ENCODE measurements at places on chromosomes 2 and 18.

GRCh38 chr2:233329489-233330135, 22.0 kb downstream of the SAG start:
- no peak for DNase-seq

DNA sequence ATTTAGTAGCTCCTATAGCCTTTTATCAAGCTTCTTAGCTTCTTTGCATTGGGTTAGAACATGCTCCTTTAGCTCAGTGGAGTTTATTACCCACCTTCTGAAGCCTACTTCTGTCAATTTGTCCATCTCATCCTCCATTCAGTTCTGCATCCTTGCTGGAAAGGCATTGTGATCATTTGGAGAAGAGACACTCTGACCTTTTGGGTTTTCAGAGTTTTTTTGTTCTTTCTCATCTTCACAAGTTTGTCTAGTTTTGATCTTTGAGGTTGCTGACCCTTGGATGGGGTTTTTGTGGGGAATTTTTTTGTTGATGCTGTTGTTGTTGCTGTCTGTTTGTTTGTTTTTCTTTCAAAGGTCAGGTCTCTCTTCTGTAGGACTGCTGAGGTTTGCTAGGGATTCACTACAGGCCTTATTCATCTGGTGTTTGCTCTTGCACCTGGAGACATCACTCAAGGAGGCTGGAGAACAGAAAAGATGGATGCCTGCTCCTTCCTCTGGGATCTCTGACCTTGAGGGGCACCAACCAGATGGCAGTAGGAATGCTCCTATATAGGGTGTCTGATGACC, 13.9 kb upstream of the TANK start:
- no peak for DNase-seq

DNA sequence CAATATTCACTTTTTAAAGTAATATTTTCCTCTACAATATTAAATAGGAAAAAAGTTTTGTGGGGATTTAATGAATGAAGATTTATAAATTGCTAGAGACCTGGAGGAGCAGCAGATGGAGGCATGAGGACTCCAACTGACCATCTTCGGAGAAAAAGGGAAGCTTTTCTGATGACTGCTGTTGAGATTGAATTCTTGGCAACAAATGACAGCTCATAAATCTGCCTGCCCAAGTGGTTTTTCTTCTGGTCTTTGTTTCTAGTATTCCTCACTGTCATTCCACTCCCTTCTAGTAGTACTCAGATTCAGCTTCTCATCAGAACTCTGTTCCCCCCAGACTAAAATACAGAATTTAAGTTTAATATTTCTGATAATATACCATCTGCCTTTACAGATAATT, 157.0 kb downstream of the EML6 start:
- no peak for DNase-seq

DNA sequence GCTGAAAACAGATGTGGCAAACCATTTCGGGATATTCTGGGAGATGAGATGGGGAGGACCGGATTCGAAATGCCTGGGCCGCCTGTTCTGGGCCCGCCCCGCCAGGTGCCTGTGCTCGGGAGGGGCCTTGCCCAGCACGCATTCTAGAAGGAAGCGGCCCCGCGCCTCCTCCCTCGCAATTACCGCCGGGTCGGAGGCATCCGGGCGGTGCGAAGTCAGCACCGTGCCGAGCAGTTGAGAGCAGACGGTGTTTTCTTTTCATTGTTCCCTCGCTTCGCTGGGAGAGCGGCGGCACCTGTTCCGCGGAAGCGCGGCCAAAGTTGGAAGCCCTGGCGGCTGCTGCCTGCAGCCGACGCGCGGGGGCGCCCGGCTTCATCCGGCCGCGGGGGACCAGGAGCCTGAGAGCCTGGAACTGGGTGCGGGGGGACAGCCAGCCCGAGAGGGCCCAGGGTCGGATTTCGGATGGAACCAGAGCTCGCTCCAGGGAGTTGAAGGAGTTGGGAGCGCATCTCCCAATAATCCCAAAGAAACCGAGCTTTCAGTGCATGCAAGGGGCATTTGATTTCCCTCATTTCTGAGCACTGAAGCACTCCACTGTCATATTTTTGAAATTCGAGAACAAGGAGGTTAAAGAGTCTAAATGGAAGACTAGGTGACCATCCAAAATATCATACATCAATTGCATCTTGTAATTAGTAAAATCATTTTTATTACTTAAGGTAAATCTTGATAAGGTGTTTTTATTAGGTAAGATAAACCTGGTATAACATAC, 241.8 kb upstream of the RAB12 start:
- DNase-seq, result peak; percentile 13

DNA sequence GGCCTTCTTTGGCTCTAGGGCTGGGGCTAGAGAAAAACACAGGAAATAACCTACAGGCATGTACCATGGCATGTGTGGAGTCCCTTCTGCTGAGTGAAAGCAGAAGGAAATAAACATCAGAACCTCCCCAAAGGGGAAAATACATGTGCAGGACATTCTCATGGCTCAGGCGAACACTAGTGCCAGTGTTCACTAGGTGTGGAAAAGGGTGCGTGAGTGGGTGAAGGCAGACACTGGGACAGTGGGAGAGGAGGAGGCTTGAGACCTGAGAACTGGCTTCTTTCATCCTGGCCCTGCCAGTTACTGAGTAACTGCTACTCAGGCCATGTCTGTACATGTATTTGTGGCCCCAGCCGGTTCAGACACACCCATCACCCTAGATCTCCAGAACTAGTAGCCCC, 268.2 kb downstream of the PRKCE start:
- DNase-seq, result no peak

DNA sequence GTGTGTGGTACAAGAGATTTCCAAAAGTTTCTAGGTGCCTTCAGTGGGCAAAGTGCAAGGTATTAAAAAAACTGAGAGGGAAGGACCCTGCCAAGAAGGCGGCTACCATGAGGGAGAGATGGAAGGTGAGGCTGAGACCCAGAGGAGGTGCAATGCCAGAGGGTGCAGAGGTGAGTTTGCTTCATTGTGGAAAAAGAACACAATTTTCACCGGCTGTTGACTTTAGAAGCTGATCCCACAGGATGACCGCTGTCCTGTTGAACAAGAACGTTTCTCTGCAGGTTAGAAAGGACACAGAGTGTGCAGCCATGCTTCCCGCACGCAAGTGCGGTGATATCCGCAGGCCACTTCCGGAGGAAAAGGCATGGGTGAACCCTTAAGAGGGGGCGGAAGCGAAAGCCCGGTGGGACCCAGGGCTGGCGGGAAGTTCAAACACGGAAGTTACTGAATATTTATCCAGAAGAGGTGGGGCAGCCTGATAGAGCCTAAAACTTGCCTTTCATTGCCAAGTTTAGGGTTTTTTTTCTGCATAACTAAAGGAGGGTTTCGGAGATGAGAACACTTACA, 16.6 kb downstream of the SP110 start:
- no peak for DNase-seq

DNA sequence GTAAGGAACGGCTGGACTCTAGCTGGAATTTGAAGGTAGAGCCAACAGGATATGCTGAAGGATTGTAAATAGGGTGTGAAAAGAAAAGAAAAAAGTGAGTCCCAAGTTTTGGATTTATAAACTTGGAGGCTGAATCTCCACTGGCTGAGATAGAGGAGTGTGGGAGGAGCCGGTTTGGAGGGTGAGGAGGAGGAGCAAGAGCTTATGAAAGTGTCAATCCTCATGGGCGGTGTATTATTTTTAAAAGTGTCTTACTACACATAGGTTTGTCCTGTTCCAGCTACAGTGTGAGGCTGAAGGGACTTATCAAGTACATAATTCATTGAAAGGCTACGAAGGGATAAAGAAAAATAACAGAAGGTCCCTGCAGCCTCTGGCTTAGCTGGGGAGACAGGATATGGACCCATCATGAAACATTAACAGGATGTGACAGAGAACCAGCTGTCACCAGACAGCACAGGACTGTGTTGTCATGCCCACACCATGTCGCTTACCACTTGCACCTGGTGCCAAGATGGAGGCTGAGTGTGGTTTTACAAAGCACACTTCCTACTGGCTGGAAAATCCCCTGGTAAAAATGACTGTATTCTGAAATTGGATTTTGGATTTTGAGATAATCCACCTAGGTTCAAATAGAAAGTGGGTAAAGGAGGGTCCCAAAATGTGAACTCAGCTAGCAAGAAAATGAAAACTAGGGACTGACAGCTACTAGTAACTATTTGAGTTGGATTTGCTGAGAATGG, 2.5 kb upstream of the MREG start:
- peak; percentile 22 for DNase-seq

GRCh38 chr18:74420926-74421325, 36.2 kb downstream of the DIPK1C start:
- no peak for DNase-seq

GRCh38 chr2:174334781-174335251, at the start of gene SP9:
Gene SP9 (plus strand): TSS chr2:174334954. CDS start chr2:174335093, 139 bp downstream.
- DNase-seq, result peak; percentile 23

- DNase-seq, result no peak
Observed at GRCh38 chr2:11637546-11637945, 32.4 kb downstream of the NTSR2 start.

DNA sequence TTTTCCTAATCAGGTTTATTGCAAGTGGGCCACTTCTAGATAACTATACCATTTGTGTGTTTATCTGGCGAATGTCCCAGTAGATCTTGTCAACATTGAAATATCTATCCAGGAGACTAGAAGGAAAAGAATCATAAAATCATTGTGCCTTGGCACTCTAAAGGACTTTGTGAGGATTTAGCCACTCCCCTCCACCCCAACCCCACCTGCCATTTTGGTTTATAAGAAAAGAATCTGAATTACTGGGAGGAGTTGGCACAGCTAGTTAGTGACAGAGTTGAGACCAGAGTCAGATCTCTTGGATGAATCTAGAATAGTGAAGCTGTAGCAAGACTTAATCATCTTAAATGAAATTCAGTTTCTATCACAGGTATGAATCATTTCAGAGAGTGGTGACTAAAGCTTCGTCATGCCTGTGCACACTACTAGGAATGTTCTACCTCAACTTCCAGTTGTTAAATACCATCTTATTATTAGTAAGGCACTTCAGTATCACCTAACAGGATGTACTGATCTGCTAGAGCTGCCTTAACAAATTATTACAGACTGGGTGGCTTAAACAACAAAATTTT, 212.7 kb upstream of the SLC14A2 start:
- no peak for DNase-seq

DNA sequence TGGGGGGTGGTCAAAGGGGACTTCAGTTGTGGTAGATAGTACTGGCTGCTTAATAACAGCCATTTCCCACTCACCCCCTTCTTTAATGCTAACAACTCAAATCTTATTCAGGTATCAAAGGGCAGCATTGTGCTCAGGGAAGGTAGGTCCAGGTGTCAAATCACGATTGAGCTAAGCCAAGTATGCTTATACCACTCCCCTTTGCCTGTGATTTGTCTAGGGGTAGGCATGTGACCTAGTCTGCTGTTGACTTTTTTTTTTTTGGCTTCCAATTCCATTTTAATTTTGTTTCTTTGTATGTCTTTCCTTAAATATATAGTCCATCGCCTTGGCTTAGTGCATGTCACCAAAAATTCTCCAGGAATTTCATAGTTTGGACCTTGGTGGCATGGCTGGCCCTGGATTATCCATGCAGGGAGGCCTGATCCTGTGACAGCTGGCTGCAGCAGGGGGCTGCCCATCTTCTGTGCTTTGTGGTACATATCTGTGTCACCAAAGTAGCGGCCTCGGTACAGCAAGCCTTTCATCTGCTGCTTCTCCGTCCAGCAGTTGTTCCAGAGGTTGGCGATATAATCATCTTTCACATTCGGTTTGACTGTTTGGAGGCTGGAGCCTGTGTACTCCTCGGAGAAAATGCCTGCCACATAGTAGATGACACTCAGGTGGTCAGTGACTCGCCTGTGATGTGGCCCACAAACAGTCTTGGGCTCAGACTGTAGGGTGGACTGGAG, 68.1 kb upstream of the SPRED2 start:
- no peak for DNase-seq

DNA sequence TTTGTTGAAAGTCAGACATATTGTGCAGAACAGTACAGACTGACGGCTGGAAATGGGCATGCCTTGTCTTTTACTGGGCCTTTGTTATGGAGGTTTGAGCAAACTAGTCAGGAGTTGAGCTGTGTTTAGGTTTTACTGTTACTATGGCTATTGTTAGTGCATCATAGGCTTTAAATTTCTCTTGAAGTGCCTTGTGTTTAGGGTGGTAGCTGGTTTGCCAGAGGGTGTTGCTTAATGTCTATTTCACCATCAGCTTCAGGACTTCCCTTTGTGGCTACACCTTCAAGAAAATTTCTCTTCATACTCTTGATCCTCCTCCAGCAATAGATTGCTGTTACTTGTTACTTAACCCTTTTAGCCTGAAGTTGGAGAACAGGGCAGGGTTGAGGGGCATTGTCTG, 104.6 kb downstream of the CAPN13 start:
- DNase-seq, result no peak

DNA sequence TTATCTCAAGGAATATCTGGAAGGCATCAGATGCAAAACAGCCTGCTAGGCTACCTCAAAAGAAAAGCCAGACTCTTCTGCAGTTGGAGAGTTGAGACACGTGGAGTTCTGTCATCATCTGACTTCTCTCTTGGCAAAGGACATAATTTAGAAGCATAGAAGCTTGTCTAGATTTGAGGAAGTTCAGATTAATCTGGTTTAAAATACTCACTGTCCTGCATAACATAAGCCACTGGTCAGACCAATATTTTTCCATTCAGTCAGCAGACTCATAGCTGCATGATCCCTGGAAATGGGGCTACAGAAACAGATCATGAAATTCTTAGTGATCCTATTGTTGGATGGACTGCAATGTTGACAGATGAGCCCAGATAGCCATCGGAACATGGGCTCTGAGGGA, 349.0 kb downstream of the TXNL1 start:
- DNase-seq, result no peak

GRCh38 chr18:10290638-10291235, 163.7 kb upstream of the APCDD1 start:
- no peak for DNase-seq

DNA sequence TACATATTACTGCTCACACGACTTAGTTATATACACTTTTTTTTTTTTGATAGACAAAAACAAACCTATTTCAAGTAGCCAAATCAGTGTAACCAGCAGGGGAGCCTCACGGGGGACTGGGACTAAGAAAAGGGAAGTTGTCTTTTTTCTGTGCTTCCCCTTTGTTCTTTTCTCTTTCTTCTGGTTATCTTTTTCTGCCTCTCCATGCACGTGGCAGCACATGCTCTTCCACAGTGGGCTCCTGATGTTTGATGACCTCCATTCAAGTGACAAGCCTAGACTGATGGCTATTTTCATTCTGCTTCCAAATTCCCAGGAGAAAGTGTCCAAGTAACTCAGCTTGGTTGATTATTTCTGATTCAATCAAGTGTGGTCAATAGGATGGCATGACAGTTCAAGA, 98.2 kb upstream of the STK39 start:
- no peak for DNase-seq

GRCh38 chr2:240425236-240425615, 10.2 kb upstream of the GPC1 start:
- DNase-seq, result peak; percentile 0

- no peak for DNase-seq
Observed at GRCh38 chr2:45102141-45102540, 92.9 kb upstream of the SIX2 start.

DNA sequence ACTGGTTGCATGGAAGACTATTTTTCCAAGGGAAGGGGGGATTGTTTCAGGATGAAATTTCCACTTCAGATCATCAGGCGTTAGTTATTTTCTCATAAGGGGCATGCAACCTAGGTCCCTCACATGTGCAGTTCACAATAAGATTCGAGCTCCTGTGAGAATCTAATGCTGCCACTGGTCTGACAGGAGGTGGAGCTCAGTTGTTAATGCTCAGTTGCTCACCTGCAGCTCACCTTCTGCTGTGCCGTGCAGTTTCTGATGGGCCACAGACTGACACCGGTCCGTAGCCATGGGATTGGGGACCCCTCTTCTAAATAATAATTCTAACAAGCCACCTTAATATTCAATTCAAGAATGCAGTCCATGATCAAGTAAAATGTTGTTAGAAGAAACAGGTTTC, 34.9 kb downstream of the PLCL1 start:
- no peak for DNase-seq

- DNase-seq, result peak; percentile 15
Observed at GRCh38 chr18:11981543-11982366, 448 bp downstream of the IMPA2 start.
